ENCODE measurements at places on chromosomes 6 and 20. TPM values are rescaled to one million over a fixed set of nuclear protein-coding genes. Genes with fewer than 3 reads are reported as not detected.

- no peak for DNase-seq
Observed at GRCh38 chr20:5270603-5271002, 46.2 kb downstream of the PROKR2 start.

DNA sequence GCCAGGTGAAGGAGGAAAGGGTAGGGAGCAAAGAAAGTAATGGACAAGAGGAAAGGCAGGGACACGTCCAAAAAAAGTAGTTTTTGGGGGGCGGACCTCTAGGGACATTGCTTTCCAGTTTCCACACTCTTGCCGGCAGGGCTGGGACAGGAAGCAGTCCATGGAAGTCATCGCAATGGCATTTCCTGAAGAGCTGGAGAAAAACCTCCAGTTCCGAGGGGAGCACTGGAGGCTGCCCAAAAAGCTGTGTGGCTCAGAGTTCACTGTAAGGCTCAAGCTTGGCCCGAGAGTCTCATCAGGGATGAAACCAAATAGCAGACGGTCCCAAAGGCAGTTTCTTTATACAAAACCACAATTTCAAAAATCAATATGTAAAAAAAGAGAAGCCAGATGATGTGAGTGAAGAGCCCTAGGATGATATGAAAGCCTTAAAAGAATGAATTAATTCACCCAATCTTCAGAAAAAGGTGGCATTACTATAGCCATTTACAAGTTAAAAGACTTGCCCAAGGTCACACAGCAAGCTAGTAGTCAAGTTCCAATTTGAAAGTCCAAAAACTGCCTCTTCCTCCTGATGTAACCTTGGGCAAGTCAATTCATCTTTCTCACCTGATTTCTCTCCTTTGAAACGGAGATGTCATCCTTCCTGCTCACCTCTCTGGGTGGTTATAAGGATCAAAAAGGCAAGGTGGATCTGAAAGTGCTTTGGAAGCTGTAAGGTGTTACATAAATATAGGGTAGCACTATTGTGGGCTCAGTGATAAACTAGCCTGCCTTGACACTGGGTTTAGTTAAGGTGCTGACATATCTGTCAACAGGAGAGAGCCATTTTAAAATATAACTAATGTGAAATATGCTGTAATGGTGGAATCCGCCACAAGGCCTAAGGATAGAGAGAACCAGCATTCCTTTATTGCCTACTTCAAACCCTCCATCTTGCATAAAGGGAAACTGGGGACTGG is 9.1 kb downstream of the BCL2L1 start:
- no peak for DNase-seq

The KPNA5 gene
- 0.63 TPM for polyA plus RNA-seq

The SLA2 gene
- polyA plus RNA-seq, result 0.18 TPM

GRCh38 chr6:16204653-16205376 is 33.6 kb upstream of the GMPR start:
- no peak for DNase-seq

The EPPIN gene
- not detected for polyA plus RNA-seq

The EFCAB8 gene
- not detected for polyA plus RNA-seq

- DNase-seq, result no peak
Observed at GRCh38 chr6:102766963-102767362, 1373.5 kb downstream of the GRIK2 start.

- no peak for DNase-seq
Observed at GRCh38 chr20:1299522-1299921, 29.4 kb downstream of the SDCBP2 start.

Measured in liver (tissue), 10 donors.